ENCODE measurements at places on chromosomes 1 and 21.

DNA sequence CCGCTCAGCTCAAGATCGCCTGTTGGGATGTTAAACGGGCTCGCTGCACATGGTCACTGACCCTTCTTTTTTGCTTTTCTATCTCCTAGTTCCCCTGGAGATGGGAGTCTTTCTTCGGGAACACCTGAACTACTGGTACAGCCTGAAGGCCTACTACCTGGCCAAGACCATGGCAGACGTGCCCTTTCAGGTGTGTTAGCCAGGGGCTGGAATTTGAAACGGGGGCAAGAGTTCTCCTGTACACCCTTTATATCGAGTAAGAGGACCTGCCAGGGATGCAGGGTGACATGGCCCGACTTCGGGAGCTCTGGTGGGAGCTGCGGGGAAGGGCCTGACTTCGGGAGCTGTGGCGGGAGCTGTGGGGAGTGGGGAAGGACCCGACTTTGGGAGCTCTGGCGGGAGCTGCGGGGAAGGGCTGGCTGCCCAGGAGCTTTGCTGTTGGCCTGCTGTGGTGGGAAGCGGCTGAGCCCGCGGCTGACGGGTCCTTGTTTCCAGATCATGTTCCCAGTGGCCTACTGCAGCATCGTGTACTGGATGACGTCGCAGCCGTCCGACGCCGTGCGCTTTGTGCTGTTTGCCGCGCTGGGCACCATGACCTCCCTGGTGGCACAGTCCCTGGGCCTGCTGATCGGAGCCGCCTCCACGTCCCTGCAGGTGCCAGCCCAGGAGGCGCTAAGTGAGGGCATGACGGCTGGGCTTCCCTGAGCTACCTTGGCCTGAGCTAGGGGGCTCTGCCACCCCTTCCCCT lies 24.0 kb downstream of the TFF3 start:
- DNase-seq, result no peak

DNA sequence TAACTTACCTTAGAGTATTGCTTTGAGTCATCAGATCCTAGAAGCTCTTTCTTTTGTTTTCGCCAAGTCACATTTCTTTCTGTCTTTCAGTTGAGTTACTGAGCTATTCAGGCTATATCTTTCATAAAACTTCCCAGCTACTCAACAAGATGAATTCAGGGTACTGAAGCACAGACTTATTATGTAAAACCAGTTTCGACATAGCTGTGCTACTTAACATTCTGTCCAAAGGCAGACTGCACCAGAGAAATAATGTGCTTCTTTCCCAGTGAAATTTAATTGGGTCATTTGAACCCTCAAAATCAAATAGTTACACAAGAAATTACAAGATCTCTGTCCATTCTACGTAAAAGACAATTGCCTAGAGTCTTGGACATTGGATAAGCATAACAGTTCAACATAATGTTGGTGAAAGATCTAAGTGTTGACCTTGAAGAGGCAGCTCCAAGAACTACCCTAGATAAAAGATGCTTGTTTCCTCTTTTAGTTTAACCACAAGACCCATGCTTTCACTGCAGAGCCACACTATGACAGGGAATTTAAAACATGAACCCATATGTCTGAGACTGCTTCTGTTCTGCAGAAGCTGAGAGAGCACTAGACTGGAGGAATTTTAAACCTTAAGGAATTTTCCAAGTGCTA lies 163.2 kb downstream of the LRRC40 start:
- DNase-seq, result no peak

DNA sequence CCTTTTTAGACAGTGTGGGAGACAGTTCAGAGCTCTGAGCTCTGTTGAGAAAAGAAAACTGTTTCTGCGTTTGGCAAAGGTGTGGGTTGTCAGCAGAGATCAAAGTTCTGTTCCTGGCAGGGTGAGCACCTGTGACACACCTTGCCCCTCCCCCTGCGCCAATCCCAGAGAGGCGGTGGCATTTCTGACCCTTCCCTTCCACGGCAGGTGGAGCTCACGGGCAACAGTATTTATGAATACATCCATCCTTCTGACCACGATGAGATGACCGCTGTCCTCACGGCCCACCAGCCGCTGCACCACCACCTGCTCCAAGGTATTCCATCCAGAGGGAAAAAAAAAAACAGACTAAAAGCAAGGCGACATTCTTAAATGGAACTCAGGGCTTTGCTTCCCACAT lies 20.7 kb downstream of the SIM2 start:
- no peak for DNase-seq

GRCh38 chr21:43734928-43735229 lies 15.9 kb downstream of the PDXK start:
- DNase-seq, result peak; percentile 67

DNA sequence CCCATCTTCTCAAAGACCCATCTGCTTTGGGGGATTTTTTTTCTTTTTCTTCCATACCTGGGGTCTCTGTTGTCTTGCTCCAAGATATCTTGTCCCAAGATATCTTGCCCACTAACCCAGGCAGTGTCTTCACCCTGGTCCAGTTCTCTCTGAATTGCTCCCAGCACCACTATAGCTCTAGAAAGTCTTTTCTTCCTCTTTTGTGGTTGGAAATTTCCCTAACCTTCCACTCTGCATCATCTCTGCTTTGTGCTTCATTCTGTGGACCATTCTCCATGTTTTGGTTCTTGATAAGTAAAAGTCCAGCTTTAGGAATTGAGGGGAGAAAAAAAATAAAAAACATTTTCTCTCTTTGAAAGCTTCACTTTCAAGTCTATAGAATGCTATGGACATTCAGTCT lies 20.9 kb downstream of the STYXL2 start:
- DNase-seq, result no peak

DNA sequence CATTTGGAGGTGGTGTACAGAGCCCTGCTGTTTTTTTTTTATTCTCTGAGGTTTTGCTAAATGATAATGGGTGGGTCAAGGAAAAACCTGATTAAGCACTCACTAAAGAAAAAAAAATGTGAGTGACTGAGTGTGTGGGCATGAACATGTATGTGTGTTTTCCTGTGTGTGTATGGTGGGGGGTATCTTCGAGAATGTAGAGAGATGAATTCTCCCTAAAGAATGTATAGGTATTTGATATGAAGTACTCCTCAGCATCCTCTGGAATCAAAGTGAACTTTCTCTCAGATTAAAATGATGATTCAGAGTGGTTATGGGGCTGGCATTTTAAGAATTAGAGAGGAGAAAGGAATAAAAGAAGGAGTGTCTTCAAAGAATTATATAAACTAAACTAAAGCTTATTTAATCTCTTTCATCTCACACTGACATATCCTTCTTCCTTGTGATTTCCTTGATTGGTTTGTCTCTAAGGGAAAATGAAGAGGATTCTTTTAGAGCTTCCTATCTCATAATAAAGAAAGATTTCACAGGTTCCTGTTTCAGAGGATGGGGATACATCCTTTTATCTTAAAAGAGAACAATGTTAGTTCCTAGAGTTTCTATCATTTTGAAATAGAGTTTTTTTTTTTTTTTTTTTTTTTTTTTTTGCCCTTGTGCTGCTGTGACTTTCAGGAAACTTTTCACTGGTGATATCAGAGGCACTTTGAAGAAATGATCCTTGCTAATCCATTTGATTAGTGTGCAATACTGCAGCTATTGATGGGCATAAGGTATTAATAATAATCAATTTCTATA lies 23.9 kb downstream of the S1PR1 start:
- no peak for DNase-seq

DNA sequence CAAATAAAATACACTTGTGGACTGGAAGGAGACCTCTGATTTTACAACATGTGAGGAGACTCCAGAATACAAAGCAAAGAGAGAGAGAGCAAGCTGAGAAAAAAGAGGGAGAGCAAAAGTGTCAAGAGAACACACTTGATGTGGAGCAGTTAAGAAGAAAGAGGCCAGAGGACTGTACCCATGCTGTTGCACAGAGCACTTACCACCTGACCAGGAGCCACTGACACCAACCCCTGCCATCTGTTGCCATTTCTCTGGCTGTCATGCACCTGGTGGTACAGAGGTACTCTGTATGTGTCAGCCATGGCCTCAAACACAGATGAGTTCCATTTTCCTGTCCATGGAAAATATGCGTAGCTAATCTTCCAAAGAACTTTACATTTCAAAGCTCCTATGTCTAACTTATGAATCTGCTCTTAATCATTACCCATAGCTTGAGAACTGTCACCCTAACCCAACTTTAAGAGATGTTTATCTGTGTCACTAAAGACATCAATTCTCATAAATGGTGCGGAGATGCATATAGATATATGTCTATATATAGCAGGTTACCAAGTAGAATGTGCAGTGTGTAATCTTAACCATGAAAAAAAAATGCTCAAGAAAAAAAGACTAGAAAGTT lies 32.8 kb upstream of the ABCD3 start:
- no peak for DNase-seq

GRCh38 chr1:43372172-43372571 lies 4.4 kb upstream of the ELOVL1 start:
- DNase-seq, result no peak

DNA sequence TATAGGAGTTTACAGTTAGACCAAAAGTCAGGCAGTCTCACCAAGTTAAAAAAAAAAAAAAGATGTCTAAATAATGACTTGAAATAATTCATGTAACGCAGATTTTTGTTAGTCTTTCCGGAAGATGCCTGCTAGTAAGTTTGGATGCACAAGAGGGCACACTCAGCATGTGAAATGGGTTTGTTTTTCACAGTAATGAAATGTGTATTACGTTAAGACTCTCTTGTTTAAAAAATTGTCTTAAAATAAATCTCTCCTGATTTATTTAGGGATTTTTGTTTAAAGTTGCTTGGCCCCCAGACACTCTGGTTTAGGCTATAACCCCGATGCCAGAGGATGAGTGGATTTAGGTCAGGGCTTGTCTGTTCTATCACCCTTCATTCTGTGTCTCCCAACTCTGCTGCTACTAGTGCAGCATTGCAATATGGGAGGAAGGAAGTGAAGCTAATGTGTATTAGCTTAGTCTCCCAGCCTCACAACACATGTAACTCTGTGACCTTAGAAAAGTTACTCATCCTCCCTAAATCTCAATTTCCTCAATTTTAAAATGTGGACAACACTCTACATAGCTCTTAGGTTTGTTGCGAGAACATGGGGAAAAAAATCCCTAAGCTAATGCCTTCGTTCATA lies 25.7 kb downstream of the CTH start:
- DNase-seq, result no peak

GRCh38 chr1:6145864-6146410 lies 34.2 kb downstream of the CHD5 start:
- no peak for DNase-seq

- no peak for DNase-seq
Observed at GRCh38 chr1:213376862-213377372, 325.9 kb downstream of the RPS6KC1 start.

DNA sequence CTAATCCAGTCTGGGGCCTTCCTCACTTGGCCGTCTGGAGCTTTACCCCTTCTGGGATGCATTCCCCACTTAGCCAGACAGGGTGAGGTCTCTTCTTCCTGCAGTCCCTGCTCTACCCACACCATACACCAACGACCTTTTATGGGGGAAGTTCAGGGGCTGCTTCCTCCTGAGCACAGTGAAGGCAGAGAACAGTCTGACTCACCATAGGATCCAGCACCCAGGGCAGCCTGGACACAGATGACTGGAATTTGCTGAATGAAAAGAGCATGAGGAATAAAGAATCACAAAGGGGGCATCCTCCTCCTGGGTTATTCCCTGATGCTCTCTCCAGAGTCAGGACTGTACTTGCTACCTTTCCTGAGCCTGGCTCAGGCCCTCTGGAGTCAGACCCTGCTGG lies 4.6 kb upstream of the FOXE3 start:
- no peak for DNase-seq

- no peak for DNase-seq
Observed at GRCh38 chr1:222047366-222047765, 305.5 kb upstream of the DUSP10 start.

- no peak for DNase-seq
Observed at GRCh38 chr21:29168891-29169315, 38.5 kb downstream of the MAP3K7CL start.

DNA sequence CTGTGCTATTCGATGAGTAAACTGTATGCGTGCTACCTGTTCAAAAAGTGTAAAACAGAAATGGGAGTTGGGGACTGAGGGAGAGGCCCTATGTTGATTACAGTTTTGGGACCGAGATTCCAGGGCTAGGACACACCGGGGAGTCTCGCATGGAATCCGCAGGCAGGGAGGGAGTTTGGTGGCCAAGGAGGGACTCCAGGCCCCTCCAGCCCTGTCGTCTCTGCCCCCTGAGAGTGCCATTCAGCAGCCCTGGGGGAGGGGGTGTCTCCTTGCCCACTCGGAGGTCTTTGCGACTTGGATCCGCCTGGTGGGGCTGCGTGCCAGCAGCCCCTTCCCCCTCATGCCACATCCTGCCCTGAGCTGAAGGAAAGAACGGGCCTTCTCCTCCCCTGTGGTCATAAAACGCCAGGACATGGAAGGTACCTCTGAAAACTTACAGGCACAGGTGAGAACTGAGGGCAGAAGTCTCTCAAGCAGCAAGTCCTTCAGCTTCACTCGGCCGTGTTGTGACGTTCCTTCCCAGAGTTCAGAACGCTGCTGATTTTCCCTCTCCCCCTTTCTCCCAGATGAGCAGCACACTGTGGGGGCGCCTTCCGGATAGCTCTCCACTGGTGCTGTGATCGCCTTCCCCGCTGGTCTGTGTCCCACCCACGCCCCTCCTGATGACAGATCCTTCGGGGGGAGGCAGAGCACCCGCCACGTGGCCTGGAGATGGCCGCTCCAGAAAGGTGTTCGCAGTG lies 141.4 kb downstream of the PEX14 start:
- no peak for DNase-seq

GRCh38 chr21:39033878-39034589 lies 149.2 kb downstream of the PSMG1 start:
- peak; percentile 52 for DNase-seq

GRCh38 chr1:33944846-33945245 lies 81.0 kb downstream of the HMGB4 start:
- no peak for DNase-seq

DNA sequence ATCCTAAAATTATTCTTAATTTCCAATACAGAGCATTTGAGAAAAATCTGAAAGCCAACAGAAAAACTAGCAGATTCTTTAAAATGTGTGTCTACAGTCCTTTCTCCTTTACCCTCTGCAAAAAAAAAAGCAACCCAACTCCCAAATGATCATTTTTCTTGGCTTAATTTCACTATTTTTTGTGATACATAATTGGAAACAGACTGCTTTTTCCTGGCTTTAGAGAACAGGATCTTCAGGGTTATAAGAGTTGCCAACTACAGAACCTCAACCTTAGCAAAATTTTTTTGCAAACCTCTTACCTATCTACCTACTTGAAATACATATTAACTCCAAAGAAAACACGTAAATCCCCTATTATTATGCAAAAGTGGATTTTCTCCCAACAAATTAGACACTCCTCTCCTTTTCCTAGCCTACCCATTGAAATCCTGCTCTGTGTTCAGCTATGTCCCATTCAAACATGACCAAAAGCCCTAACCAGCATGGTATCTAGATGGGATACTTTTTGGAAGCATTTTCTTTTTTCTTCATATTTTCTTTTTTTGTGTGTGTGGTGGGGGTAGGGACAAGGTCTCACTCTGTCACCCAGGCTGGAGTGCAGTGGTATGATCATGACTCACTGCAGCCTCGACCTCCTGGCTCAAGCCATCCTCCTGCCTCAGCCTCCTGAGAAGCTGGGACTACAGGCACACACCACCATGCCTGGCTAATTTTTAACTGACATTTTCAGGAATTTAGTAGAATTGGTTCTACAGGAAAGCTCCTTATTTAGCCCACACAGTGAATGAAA lies 9.0 kb downstream of the TGFBR3 start:
- no peak for DNase-seq

GRCh38 chr1:15412175-15412800 lies 2.6 kb downstream of the EFHD2 start:
- DNase-seq, result no peak

GRCh38 chr1:240096974-240097373 lies 5.3 kb downstream of the FMN2 start:
- no peak for DNase-seq
